ENCODE measurements at places on chromosomes 13 and 19.

DNA sequence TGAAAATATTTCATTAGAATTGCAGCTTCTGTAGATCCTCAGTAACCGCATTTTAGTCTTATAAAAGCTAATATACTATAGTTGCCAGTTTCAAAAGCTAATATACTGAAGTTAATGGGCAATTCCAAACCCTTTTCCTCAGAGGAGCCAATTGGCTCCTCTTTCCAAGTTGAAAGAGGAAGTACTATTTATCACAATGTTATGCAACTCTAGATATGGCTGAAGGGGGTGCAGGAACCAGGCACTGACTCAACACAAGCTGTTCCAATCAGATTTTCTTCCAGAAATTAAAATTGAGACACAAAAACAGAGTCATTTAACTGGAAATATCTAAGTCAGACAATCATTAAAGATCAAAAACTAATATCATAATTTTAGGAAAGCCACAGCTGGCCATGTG, 258.9 kb downstream of the PCDH20 start:
- no peak for DNase-seq

DNA sequence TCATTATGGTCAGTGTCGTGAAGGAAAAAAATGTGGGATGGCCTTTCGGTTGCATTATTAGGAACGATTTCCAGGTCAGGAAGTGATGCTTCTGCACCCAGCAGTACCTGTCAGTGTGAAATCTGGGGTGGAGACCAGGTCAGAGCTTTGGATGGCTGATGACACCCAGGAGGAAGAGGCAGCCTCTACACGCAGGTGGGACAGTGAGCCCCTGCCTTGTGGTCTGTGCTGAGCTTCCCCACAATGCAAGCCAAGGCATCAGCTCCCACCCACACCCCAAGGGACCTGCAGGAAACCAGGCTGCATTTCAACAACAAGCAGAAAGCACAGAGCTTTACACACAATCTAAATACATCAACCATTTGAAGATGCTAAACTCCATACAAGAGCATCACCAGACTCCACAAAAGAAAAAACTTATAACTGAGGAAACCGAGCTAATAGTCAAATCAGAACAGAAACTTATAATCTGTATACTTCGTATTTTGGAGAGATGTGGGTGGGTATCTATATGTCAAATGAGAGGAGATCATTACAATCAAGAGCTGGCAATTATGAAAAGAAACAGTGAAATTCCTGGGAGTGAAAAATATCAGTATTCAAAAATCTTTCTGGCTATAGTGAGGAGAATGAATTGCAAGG, 130.1 kb downstream of the ZDHHC20 start:
- DNase-seq, result no peak

DNA sequence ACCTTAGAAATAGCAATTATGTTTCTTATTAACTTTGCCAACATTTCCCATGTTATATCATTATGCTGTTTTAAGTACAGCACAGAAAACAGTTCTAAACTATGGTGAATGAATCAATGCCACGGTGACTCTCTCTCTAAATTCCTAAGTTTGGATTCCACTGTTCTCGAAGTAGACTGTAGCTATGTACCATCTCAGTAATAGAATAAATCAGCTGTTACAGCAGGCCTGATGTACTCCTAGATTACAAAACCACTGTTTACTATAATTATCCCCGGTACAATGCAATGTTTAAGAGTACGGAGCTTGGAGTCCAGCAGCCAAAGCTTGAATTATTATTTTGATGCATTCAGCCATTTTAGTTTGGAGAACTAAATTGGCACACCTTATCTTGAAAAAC, 476.3 kb upstream of the SLITRK1 start:
- DNase-seq, result no peak

DNA sequence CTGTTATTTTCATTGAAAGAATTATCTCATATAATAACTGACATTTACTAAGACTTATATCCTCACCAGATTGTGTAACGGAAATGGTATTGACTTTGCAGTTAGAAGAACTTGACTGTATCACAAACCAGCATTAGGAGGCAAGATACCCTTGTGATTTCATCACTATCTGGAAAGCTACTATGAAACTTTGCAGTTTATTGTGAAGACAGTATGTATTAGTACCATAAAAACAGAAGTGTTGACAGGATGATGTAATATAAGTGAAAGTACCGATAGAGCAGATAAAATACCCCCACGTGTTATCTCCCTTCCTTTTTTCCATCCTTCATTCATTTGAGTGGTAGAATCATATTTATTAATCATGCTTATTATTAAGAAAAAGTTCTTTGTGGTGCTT, 365.7 kb upstream of the KLHL1 start:
- no peak for DNase-seq

DNA sequence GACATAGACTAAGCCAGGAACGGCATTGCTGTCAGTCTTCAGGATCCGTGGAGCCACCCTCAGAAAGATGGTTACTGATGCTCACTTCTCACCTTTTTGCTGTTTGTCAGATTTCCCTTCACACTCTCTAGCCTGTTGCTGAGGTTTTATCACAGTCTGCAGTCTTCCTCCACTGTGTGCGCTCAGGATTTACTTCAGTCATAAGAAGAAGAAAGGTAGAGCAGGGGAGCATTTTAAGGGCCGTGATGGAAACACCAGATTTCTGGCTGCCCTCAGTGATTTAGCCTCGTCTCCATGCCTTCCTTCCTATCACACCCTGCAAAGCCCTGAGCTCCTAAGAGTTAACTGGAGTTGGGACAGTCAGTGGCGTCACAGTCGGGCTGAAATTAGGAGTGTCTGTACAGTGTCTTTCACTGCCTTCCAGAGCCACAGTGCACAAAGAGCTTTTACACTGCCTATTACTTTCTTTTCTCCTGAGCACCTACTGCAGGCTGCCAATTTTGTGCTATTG, 60.0 kb upstream of the GPR183 start:
- no peak for DNase-seq

DNA sequence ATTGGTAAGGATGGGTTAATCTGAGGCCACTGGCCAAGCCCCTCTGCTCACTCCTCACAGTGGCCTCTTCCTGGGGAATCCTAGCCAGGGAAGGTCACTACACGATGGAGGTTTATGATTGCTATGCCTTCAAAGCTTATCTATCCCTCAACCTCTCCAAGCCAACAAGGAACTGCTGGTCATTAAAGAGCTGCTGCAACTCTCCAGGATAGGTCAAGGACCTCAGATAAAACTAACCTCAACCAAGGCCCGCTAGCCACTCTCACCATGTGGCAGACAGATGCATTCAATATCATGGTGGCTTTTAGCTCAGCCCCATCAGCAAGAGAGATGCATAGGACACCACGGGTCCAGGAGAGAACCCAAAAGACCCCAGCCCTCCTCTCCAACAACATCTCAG, 71.6 kb downstream of the SERTM1 start:
- no peak for DNase-seq

All from neural crest cell (in vitro differentiated cells).